Erythroblast (primary cell): ENCODE measurements at places on chromosomes 3 and 15.

DNA sequence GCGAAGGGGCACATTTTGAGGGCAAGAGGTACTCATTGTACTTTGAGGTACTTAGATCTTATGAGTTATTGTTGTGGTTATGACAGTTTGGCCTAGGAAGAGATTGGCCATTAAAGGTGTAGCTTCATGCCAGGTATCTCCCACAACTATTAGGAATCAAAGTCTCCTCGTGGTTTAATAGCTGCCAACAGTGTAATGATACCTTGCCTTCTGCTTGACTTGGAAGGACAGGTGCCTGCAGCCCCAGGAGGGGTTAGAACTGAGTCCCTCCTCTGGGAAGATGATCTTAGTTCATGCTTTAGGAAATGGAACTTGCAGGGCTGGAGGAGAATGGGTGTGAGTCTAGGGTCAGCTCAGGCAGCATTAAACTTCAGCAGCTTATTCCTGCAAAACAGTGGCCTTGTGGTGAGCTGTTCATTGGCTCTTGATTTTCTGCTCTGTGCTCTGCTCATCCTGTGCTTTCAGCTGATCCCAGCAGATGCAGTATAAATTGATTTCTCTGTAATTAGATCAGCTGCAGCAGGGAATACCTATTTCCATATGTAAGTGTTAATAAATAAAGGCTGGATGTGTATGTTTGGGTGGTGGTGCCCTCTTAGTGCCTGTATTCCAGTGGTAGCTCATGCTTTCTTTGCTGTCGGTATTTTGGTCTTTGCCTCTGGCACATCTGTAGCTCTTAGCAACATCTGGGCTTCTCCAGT lies 40.5 kb downstream of the ZNF609 start:
- DNase-seq = no peak

GRCh38 chr15:62684123-62684808 lies 358.3 kb upstream of the TPM1 start:
- no peak for DNase-seq

DNA sequence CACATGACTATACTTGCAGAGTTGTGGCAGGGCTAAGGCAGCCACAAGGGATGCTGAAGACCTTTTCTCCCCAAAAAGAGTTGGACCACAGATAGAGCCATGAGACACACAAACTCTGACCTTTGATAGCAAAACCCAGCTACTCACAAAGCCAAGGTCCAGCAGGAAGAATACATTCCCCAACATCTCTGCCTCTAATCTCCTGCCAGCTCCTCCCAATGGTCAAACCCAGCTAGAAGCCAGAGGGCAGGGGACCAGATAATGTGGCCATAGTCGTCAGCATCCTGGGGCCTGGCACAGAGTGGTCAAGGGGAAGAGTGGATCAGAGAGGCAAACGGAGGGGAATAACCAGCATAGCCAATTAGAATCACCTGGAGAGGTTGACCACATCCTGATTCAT lies 28.2 kb downstream of the SLC6A1 start:
- DNase-seq = no peak

GRCh38 chr3:34005886-34006285 lies 207.5 kb downstream of the PDCD6IP start:
- no peak for DNase-seq

GRCh38 chr15:73374604-73375003 lies 5.8 kb upstream of the HCN4 start:
- DNase-seq = no peak

GRCh38 chr3:112671930-112672715 lies 31.2 kb upstream of the CCDC80 start:
- no peak for DNase-seq

DNA sequence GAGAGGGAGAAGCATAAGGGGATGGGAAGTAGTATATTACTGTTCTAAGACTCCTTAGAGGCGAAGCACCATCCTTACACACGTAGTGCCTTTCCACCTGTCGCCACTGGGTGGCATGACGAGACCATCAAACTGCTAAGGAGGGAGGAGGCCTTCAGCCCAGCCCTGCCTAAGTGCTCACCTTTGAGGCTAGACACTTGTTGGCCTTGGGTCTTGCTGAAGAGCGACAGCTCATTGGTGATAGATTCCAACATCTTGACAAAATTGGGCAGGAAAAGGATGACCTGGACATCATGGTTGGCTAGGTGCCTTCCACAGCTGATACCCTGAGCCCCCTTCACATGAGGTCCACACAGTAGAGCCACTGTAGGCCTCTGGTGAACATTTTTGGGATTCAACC lies 19.6 kb downstream of the CLK3 start:
- peak; percentile 73 for DNase-seq

- no peak for DNase-seq
Measured at GRCh38 chr3:172180473-172180872, 141.1 kb downstream of the FNDC3B start.

- DNase-seq = no peak
Measured at GRCh38 chr15:80569656-80570055, 125.5 kb upstream of the ABHD17C start.

DNA sequence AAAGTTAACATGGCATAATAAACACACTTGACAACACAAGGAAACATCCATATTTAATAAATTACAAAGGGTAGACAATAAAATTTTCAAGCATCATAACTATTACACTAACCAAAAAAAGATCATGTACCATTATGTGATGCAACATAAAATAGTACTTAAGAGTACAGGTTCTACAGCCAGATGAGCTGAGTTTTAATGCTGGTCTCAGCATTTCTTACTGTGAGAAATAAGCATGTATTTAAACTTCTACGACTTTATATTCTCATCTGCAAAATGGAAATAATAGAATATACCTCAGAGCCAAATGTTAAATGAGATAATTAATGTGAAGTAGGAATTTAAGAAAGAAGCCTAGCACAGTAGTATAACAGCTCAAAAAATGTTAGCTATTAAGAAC lies 33.7 kb upstream of the SLC12A8 start:
- DNase-seq = no peak

GRCh38 chr15:73264881-73265280 lies 103.9 kb downstream of the HCN4 start:
- no peak for DNase-seq

- no peak for DNase-seq
Measured at GRCh38 chr3:177772908-177773557, 575.8 kb upstream of the TBL1XR1 start.

GRCh38 chr3:73490453-73491286 lies 134.1 kb downstream of the PDZRN3 start:
- no peak for DNase-seq

DNA sequence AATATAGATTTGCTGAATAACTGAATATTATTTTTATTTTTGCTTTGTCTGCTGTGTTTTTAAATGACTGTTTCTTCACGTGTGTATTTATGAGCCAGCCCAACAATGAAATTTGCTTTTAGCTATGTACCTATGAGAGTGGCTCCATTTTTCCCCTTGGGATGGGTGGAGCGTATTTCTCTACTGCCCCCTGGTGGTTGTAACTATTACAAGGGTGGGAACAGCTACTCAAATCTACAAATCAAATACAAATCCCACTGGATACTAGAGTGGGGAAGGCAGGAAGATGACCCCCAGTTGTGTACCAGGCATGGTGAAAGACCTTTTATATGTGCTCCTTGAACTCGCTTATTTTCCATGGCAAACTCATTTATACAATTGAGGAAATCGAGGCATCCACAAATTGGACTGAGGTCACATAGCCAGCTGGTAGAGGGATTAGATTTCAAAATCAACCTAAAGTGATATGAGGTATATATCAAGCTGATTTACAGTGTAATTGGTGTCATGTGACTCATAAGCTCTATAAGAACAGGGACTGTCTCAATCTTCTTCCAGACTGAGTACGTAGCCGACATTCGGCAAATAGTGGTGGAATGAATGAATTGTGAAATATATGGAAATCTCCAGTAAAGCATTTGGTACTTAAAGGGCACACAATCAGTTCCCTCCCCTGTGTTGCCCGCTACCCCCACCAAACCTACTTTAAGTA lies 69.5 kb upstream of the VEPH1 start:
- peak; percentile 50 for DNase-seq

GRCh38 chr15:89335298-89336041 lies 846 bp upstream of the POLG start:
- DNase-seq = no peak

GRCh38 chr3:122318620-122319019 lies 6.4 kb upstream of the CSTA start:
- no peak for DNase-seq

DNA sequence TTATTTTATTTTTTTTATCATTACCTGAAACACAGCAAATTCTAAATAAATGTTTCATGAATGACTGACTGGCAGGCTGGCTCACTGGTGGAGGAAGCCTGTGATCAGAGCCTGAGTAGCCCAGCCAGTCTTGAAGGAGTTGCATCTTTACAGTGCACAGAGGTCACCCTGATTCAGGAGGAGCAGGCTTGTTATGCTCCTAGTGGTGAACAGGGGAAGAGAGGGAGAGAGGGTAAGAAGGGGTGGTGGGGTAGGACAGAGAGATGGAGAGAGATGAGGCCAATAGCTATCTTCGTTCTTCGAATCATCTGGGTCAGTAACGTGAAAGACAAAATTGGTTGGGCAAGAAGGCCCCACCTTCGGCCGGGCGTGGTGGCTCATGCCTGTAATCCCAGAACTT lies 202.6 kb upstream of the MCTP2 start:
- DNase-seq = no peak

- DNase-seq = no peak
Measured at GRCh38 chr3:49476563-49476962, 6.5 kb downstream of the DAG1 start.

GRCh38 chr3:46553154-46553553 lies 12.9 kb downstream of the LRRC2 start:
- no peak for DNase-seq

DNA sequence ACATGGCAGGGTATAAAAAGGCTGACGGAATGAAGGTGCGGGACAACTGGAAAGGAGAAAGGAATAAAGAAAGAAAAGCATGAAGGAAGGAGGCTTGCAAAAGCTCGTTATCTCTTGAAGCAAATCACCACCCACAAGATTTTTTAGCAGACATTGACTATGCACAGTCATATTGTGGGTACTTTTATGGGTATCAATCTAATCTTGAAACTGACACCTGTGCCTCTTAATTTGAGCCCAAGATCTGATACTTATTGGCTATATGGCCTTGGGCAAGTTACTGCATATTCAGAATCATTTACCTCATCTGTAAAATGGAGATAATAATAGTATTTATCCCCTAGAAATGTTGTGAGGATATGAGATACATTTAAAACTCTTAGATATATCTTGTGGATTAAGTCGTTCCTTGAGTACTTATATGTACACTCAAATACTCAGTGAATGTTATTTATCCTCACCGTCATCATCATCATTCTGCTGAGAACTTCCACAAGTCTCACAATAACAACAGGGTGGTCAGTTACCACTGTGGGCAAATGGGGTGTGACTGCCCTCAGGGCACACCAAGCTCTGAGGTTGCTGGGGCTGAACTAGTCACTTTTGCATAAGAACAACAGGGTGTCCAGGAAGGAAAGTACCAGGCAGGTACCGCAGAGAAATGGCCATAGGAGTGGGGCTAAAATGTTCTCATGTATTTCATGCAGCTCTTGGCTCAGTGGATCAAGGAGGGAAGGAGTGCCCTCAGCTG lies 266.1 kb downstream of the SLC9A9 start:
- no peak for DNase-seq

DNA sequence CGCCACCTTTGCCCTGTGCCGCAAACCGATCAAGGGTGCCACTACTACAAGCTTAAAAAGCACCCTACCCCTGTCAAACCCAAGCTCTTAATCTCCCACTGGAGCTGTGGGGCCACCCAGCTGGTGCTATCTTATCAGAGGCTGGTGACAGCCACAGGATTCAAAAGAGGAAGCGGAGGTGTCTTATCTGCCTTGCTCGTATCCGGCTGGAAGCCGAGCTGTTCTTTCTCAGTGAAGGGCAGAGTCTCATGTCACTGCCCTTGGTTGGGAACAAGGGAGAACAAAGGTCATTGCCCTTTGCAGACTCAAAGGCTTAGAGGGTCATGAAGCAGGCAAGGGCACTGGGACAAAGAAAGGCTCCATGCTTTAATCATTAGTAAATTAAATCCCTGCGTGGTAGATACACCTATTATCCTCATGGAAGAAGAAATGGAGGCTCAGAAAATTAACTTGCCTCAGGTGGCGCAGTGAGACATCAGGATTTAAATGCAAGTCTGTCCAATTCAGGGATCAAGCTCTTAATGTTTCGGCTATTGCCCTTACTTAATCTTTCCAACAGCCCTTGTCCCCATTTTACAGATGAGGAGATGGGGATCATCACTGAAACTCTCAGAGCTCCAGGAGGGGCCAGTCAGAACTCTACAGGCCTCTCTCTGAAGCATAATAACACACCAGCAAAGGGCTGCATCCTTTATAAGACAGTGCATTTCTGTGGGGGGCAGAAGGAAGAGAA lies 360.0 kb upstream of the PROK2 start:
- peak; percentile 92 for DNase-seq

DNA sequence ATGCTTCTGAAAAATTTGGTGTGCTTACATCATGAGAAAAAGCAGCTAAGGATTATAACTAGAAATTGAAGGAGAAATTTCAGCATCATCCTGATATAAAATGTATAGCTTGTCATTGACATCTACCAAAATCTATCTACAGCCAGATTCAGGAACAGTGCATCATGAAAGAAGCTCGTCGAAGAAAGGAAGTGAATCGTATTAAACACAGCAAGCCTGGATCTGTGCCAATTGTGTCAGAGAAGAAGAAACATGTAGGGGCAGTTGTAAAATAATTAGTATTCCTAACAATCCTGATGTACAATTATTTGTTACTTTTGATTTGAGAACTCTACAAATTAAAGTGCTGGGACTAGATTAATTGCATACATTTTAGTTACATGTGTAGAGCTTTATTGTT lies 37.2 kb downstream of the AP4E1 start:
- DNase-seq = no peak

GRCh38 chr15:87267798-87268197 lies 988.7 kb downstream of the NTRK3 start:
- no peak for DNase-seq

DNA sequence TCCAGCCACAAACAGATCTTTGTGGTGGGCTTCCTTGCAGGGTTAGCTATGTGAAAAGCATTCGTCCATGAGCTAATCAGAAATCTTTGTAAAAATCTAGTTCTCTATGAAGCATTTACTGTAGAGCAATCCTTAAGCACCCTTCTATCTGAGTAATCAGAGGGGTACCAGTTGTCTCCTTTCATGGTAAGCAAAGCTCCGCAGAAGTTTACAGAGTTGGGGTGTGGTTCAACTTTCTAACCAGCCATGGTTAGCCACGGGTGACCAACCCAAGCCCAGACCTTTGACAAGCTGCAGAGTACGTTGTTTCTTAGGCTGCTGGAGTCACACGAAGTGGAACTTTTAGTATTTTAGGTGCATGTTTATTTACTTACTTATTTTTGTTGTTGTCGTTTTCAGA lies 77.4 kb downstream of the FLNB start:
- peak; percentile 39 for DNase-seq

- DNase-seq = no peak
Measured at GRCh38 chr3:195044411-195044810, 226.5 kb downstream of the XXYLT1 start.
